ENCODE measurements at places on chromosomes 1 and 21.

GRCh38 chr1:147833231-147833860 is 69.2 kb upstream of the GJA8 start:
- DNase-seq = no peak

DNA sequence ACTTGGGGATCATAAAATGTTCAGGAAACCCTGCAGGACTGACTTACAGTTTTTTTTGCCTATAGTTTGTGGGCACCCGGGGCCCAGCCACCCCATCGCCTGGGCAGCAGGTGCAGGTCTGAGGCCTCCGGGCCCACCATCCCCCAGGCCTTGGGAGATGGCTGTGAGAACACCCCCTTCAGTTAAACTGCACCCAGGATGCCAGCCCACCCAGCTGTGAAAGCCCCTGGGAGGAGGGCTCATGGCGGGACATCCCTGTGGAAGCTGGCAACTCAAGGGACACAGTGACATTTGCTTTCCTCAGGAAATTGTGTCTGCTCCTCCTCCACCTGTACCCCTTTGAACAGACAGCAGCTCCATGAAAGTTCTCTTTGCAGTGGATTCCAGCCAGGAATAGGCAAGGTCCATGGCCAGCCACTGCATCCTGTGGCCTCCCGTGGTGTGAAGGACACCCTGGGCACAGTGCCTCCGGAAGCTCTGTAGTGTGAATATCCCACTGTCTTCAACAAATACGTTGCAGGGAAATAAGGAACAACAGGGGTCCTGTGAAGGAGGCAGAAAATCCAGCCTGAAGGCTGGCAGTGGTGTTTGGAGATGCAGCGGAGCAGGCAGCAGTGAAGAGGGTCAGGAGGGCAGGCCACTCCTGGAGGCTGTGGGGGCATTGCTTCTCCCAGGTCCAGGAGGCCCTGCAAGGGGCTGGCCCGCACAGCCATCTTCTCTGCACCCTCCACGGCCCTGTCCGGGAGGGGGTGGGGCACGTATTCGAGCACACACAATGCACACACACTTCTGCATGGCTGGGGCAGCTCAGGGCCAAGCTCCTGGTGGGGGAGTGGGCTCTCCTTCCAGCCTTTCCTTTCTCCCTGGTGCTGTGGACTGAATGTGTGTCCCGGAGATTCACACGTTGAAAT is 2.1 kb upstream of the OBSCN start:
- no peak for DNase-seq

DNA sequence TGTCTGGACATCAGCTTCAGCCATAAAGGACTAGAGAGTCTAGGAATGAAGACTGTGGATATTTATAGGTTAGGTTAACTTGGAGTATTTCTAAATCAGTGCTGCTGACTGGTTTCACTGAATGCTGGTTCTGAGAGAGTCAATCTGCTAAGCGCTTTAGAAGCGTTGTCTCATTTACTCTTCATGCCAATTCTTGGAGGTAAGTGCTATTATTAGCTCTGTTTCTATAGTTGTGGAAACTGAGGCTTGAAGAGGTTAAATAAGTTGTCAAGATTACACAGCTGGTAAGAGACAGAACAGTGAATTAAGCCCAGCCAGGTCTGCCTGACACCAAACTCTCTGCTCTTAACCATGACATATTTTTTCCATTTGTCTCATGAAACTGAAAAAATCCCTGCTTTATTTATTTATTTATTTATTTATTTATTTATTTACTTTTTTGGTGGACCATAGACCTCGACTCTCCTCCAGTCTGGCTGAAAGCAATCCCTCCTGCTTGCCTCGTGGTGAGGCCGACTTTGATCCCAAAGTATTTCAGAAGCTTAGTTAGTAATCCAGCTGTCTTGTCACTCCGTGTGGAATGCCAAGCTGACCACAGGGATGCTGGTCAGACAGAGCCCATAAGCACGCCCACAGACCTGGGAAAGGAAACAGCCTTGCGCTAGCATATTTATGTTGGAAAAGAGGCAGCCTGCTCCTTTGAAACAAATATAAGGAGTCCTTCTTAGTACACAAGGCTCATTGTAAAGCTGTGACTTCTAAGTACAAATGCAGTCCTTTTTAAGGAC is 16.9 kb downstream of the NTMT2 start:
- no peak for DNase-seq

DNA sequence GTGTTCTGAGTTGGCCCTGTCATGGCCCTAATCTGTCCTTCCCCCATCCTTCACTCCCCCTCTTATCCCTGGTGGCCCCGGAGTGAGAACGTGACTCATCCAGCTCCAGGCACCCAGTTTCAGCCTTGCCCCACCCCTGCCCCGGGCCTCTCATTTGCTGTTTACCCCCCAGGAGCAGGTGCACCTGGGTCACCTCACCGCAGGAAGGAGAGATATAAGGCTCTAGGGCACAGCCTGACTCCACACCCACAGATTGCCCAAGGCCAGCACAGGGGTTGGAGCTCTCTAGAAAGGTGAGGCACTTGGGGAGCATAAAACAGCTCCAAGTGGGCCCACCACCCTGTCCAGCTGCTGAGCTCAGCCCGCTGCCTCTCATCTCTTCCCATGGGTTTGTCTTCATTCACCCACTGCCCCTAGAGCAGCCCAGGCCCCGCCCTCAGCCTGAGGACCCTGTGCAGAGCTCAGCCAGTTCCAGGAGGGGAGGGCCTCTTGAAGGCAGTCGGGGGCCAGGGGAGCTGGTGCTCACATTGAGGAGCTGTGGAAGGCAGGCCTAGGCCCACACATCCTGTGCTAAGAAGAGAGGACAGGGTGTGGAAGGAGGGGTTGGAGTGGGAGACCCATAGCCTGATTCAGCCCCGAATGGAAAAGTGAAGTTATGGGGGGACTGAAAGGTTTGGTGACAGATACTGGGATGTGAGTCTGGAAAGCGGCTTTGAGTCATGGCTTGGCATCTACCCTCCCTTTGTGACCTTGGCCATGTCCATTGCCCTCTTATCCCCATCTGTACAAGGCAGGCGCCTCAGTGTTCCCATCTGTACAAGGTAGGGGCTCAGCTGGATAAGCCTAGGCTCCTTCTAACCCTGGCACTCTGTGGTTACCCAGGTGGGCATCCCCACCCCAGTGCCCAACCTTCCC is 16.1 kb upstream of the GPR37L1 start:
- DNase-seq = no peak

GRCh38 chr1:171852272-171852671 is 11.0 kb downstream of the DNM3 start:
- no peak for DNase-seq

DNA sequence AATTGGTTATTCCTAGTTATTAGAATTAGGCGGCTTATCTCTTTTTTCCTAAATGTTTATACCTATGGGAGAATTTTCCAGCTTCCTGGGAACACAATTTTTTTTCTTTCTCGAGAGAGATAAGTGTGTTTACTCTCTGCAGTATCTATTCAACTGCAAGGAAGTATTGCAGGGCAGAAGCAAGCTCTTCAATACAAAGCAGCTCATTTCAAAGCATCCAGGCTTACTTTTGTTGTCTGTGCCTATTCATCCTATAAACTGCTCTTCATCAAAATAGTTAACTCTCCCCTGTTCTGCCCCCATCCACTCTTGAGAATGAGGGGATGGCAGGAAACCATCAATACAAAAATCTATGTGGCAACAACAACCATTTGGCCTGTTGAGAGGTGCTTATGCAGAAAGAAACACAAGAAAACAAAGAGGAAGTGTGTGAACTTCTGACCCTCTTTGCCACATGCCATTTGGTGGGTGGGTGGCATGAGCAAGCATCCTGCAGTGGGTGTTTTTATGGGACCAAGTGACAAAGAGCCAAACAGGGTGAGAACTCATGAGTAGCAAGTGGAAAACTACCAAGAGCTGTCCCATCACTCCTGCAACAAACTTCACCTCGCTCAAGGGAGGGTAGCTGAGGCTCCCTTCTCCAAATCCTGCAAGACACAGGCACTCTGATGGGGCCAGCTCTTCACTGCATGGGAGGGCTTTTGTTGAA is 50.6 kb upstream of the MRPS6 start:
- DNase-seq = no peak

DNA sequence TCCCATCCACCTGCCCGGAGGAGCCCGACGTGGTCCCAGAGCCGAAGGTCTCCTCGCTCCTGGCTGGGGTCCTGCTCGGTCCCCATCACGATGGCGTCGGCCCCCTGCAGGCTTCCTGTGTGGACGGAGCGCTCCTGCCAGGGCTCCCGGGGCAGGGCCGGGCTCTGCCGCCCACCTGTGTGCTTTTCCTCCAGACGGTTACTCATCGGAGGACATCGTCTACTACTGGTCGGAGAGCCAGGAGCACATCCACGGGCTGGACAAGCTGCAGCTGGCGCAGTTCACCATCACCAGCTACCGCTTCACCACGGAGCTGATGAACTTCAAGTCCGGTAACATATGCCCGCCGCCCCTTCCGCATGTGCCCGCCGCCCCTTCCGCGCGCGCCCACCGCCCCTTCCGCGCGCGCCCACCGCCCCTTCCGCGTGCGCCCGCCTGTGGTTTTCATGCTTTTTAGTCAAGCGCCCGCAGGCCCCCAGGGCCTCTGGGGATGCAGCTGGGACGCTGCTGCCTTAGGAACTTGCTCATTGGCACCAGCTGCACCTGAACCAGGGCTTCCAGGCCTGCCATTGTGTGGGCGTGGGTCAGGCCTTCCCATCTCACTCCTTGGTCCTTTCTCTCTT is 8.9 kb downstream of the GABRD start:
- no peak for DNase-seq

- no peak for DNase-seq
Measured at GRCh38 chr1:206924592-206925105, 2.9 kb upstream of the FCMR start.

DNA sequence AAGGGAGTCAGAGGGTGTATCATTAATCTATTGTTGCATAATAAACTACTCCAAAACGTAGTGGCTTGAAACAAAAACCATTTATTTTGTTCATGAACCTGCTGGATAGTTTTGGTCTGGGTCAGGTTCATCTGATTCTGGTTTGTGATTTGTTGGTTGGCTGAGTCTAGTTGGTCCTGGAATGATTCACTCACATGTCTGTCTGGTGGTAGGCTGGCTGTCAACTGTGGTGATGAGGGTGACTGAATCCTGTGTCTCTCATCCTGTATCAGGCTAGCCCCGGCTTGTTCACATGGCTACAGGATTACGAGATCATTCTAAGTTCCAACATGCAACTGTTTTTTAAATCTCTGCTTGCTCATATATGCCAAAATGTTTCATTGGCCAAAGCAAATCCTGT is 22.5 kb upstream of the SIKE1 start:
- no peak for DNase-seq

GRCh38 chr1:107273515-107273914 is 132.7 kb downstream of the NTNG1 start:
- DNase-seq = no peak

GRCh38 chr1:99681583-99681982 is 35.7 kb downstream of the PALMD start:
- DNase-seq = no peak

GRCh38 chr1:184789884-184790283 is 35.2 kb upstream of the EDEM3 start:
- no peak for DNase-seq

Data from left renal cortex interstitium (tissue), 4 donors.